Temporal lobe (tissue), 4 donors: ENCODE measurements at places on chromosomes 5 and 9. TPM values are rescaled to one million over a fixed set of nuclear protein-coding genes. Genes with fewer than 3 reads are reported as not detected.

Gene TRPM3
- 22.1 TPM for total RNA-seq

Gene SKP2
- total RNA-seq, result 13.5 TPM

Gene ORM2
- not detected for total RNA-seq

Gene GLRA1
- total RNA-seq, result not detected

Gene CAMSAP1
- total RNA-seq, result 130 TPM

Gene TAF1L
- total RNA-seq, result 0.25 TPM

Gene PCDHGA2
- total RNA-seq, result 8.9 TPM

Gene OR1Q1
- total RNA-seq, result not detected

Gene TUBB4B
- 76.5 TPM for total RNA-seq

Gene PCDHB12
- 15.0 TPM for total RNA-seq

Gene REEP2
- 73.5 TPM for total RNA-seq

Gene STPG3
- not detected for total RNA-seq

Gene ECM2
- 5.2 TPM for total RNA-seq

Gene PROB1
- total RNA-seq, result 0.49 TPM

Gene CTXN3
- total RNA-seq, result 3.2 TPM

Gene IFNA21
- not detected for total RNA-seq
